Natural killer cell treated with Interleukin-12 subunit alpha and Interleukin-12 subunit beta and Interleukin-15 and Interleukin-18, amount 100 ng/mL, for 72 hours (primary cell): ENCODE measurements at places on chromosomes 5 and 9.

DNA sequence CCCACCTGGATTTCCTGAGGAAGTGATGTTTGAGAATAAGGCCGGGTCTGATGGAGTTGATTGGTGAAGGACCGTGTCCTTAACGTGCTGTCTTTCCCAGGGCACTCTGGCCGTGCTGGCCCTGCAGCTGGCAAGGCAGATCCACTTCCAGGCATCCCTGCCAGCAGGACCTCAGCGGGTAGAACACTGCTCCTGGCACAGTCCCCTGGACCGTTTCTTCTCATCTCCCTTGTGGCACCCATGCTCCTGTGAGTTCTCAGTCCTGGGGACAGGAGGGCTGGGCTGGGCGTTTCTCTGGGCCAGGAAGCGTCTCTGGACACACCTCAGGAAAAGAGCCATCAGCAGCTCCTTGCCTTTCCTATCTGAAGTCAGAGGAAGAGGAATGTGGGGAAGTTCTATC, 4.4 kb downstream of the DELE1 start:
- no peak for DNase-seq

GRCh38 chr5:1495525-1495897, 28.2 kb downstream of the LPCAT1 start:
- no peak for DNase-seq

DNA sequence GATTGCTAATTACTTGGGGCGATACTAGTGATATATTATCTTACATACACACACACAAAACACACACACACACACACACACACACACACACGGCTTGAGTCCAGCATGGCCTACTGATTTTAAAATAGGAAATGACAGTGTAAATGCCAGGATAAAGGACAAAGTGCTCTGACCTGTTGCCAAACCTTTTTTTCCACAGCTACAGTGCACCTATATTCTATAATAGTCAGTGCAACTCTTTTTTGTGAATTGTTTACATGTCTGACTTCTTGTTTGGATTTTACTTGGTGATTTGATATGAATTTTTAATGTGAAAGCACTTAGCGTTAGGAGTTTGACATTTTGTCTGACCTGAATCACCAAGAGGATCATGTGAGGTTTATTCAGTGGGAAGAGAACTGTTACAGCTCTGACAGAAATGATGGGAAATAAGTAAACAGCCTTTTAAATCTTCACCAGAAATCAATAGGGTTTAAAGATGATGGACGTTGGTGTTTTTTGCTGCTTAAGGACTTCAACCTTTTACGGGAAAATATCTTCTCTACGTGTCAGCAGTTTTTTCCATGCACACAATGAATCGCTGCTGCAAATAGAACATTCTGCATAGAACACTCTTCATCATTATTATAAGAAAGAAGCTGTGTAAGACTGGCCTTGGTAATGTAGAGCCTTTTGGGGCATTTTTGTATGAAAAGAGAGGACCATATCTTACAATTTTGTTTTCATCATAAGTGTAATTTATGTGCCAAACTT, 218.5 kb downstream of the RANBP17 start:
- no peak for DNase-seq

DNA sequence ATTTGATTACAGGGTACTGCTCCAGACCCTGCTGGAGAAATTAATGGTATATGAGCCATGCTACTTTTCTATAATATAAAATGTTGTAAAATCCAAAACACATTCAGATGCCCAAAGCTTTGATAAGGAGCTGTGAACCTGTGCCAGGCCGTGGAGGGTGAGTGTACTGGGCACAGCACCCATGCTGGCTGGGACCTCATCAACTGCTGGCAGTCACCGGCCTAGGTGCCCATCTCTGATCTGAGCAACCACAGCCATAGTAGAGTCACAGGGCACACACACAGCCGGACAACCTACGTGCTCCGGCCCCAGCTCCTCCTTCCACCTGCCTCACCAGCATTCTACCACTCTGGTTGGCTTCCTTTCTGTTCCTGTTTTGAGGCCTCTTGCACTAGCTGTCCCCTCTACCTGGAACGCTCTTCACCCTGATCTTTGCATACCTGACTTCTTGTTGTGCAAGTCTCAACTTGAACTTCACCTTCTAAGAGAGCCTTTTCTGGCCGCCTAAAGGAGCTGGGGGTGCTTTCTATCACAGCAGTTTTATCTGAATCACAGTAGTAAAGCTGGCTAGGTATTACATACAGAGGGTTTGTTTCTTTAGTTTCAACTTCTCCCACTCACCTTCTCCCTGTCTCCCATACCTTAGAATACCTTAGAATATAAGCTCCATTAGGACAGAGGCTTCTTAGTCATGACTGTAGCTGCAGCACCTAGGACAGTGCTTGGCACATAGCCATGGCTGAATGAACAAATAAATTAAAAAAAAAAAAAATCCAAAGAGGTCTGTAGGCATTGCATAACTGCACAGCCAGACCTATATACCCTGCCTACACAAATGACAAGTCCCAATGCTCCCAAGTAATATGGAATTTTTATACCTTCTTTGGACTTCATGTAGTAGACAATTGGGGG, 51.7 kb downstream of the MED27 start:
- DNase-seq: no peak

GRCh38 chr5:119404033-119404432, 48.2 kb downstream of the TNFAIP8 start:
- DNase-seq: no peak

GRCh38 chr5:90709323-90710155, 150.9 kb downstream of the ADGRV1 start:
- DNase-seq: no peak

DNA sequence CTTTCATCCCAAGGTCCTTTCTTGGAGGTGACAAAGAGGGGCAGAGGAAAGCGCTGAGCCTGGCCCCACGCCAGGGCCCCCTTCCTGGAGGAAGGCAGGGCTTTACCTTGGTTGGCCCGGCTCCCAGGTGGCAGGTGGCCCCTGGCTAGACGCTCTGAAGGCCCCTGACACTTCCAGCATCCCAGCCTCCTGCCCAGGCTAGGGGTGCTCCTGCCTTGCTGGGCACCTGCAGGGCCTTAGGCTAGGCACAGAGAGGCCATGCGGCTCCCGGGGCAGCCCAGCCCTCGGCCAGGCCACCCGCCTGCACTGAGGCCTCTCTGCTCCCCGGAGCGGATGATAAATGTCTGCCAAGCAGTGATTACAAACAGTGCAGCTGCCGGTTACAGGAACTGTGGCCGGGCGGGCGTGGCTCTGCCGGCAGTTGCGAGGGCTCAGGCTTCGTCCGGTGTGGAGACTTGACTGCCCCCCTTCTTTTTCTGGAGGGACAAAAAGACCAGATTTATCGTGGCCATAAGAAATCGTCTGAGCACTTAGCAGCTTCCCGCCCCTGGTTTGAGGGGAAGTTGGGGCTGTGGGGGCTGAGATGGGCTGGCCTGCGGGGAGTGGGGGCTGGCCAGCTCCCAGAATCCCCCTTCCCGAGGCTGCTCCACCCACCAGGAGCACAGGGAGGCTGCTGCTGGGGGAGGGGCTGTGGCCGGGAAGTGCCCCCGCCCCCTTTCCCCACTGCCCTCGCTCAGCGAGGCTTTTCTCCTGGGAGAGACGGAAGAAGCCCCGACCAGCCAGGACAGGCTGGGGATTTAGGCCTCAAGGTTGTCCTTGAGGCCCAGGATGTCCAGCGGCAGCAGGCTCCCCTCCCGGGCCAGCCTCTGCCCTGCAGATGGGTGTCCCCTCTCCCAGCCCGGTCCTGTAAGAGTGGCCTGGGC, 31.6 kb upstream of the UBAC1 start:
- no peak for DNase-seq

- no peak for DNase-seq
These were observed 173.4 kb upstream of the PANK3 start for GRCh38 chr5:168752416-168753190.

GRCh38 chr9:90092508-90092907, 487.7 kb downstream of the GADD45G start:
- no peak for DNase-seq

- no peak for DNase-seq
These were observed 48.2 kb downstream of the KIF2A start for GRCh38 chr5:62354028-62354874.

DNA sequence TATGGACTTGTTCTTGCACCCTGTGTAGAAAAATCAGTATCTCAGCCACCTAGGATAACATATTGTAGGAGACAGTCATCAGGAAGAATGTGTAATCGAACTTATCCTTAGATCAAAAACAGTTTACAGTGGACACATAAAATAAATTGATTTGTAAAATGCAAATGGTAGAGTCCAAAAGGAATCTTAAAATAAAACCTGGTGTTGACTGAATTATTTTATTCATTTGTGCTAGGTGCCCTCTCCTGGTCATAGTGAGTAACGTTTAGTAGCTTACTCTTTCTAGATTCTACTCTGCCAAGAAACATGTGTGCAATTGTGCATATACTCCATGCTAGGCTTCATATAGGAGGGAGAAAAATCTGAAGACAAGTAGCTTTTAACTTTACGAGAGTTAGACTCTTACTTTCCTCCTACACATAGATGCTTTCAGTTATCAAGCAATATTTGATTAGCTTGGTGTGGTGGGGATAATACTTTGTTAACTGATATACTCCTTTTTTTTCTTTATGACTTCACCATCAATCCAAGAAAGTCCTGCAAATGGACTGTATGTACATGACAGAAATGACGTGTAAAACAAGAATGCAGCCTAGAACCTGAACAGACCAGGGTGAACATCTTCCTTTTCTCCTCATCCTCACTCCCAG, 23.7 kb upstream of the LOX start:
- DNase-seq: no peak

- no peak for DNase-seq
These were observed 6.3 kb downstream of the NR2F1 start for GRCh38 chr5:93589152-93589828.

- DNase-seq: no peak
These were observed 260.7 kb downstream of the CRB2 start for GRCh38 chr9:123616707-123617106.

- no peak for DNase-seq
These were observed 76.8 kb upstream of the LMX1B start for GRCh38 chr9:126536841-126537465.

GRCh38 chr9:113290052-113290607, 13.0 kb downstream of the RNF183 start:
- DNase-seq: no peak

DNA sequence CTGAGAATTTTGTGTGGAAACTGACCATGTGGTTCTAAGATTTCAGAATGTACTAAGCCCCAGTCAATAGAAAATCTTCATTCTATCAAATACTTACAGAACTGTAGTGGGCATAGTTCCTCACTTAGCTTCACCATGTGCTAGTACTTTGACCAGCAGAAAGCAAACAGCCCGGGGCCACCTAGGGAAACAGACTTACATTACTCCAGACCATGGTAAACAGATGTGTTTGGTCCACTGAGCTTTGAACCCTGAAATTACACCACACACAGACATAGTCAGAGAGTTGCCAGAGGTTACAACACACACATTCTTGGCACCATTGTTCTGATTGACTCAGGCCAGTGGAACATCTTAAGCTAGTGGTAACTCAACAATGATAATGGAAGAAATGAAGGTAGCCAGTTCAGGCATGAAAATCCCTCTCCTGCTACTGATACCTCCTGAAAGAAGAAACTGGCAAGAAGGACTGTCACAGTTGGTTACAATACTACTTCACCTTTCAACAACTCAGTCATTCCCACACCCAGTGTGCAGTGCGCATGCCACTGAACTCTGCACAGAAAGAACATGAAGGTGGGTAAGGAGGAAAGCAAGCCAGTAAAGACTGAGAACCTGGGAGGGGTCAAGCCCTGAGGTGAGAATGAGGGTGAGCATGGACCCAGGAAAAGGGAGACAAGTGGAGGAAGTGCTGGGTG, 18.7 kb upstream of the LECT2 start:
- DNase-seq: no peak

DNA sequence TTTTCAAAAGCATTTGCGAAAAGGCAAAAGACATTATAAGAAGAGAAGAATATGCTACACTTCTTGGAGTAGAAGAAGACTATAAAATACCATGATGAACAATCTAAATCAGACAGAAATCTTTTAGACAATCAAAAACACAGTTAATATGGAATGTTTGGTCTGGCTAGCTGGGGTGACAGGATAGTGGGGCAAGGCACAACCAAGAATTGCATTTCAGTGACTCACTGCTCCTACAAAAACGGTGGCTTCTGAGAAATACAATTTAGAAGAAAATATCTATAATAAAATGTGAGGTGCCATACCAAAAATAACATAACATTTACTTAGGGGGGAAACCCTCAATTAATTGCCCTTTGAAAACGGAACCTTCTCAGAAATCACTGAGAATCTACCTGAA, 363.4 kb downstream of the NPR3 start:
- no peak for DNase-seq

DNA sequence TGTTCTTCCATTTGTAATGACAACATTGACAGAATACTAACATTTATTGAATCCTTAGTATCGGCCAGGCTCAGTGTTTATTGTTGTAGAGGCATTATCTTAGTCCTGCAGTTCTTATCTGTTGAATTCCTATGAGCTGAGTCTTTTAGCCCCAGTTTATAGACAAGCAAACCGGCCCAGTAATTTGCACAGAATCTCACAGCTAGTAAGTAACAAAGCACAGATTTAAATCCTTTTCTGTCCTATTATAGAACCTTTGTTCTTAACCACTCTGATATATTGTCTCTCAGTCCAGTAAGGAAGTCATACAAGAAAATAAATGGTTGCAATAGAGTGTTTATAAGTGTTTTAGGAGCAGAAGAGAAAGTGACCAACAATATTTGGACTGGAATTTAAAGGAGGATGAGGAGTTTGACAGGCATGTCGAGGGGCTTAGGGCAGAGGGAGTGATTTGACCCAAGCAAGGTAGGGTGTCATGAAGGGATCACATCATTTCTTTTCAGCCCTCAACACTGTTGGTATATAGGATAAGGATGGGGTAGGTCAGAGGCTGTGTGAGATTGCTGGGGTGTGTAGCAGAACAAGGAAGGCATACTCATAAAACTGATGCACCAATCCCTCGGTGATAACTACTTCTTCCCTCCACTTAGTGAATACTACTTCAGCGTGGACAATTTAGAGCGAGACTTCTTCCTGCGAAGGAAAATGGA, 39.5 kb downstream of the LARP1 start:
- no peak for DNase-seq

DNA sequence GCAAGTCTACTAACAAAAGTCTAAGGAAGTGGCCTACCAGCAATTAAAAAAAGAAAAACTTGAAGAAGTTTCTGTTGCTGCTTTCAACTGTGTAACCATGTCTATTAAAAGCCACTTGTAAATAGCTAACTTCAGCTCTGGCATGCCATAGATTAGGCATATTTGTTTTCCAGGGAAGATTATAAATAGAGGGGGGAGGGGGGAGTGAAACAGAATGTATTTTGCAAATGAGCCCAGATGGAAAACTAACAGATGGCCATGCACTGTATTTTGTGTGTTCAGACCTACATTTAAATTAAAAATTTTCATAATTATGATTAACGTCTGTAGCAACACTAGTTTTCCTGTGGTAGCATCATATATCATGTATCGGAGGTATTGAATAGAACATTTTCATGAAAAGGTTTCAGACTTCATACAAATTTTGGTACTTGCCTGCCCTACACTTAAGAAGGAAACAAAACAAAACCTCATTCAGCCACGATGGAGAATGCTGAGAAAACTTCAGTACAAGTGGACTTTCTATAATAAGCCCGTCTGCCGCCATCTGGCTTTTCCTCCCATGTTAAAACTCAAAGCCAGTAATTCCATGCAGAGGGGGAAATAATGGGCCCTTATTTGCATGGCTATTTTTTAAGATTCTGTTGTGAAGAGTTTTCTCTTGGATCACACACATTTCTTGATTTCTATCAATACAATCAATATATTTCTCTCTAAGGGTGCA, 220.4 kb upstream of the SMARCA2 start:
- DNase-seq: no peak
